Naive thymus-derived CD8-positive, alpha-beta T cell (primary cell): ENCODE measurements at places on chromosomes 5 and 9.

- H3K27me3 ChIP-seq: no peaks in the 10 kb centered on the region
- H3K36me3 ChIP-seq: no peaks in the 10 kb centered on the region
- H3K27ac ChIP-seq: no peak overlapping the region
- H3K4me3 ChIP-seq: no peak overlapping the region
Observed at GRCh38 chr5:159181651-159182050, 27.7 kb downstream of the RNF145 start.

- H3K27me3 ChIP-seq: no peaks in the 10 kb centered on the region
- H3K36me3 ChIP-seq: no peaks in the 10 kb centered on the region
- DNase-seq: no peak
- H3K27ac ChIP-seq: no peak overlapping the region
Observed at GRCh38 chr5:43000111-43000840, 39.8 kb downstream of the ANXA2R start.

GRCh38 chr5:113040672-113041260 is 64.2 kb downstream of the DCP2 start:
- no peaks in the 10 kb centered on the region for H3K27me3 ChIP-seq
- no peak for DNase-seq
- H3K27ac ChIP-seq: no peak overlapping the region
- H3K4me3 ChIP-seq: no peak overlapping the region
- H3K4me1 ChIP-seq: peaks cover 5% of the 10 kb centered on the region
- no peaks in the 10 kb centered on the region for H3K36me3 ChIP-seq

DNA sequence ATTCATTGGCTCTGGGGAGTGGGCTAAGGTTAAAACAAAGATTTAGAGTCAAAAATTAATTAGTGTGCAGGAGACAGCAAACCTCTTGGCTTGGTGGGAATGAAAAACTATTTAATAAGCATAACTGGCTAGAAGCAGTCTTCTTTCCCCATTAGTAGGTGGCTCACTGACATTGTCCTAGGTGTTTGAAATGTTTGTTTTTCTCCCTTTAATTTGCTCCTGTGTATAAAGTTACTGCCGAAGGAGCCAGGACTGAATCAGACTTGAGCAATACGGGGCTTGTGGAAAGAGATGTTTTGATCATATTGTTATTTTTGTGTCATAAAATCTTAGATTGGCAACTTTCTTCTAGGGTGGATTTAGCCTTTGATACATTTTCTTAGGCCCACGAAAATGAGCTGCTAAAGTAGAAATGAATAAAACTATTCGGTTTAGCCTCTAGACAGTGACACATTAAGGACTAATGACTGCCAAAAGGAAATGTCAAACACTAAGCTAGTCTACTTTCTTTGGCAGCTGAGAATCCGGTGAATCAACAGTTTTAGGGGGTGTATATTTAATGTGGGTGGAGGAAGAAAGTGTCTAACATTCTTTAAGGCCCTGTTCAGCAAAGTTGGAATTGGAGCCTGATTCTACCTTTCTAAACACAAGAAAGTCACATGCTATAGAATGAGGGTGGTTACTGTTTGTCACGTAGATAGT is 30.2 kb downstream of the LRRTM2 start:
- no peaks in the 10 kb centered on the region for H3K4me1 ChIP-seq
- no peak overlapping the region for H3K4me3 ChIP-seq
- DNase-seq: no peak
- H3K27me3 ChIP-seq: no peaks in the 10 kb centered on the region

- H3K36me3 ChIP-seq: no peaks in the 10 kb centered on the region
- no peak overlapping the region for H3K4me3 ChIP-seq
- H3K27me3 ChIP-seq: peaks cover 21% of the 10 kb centered on the region
Observed at GRCh38 chr5:50873595-50874277, 207.3 kb downstream of the PARP8 start.

- H3K4me3 ChIP-seq: no peak overlapping the region
- H3K27ac ChIP-seq: no peak overlapping the region
- H3K36me3 ChIP-seq: no peaks in the 10 kb centered on the region
Observed at GRCh38 chr9:116270546-116270945, 117.0 kb downstream of the PAPPA start.

DNA sequence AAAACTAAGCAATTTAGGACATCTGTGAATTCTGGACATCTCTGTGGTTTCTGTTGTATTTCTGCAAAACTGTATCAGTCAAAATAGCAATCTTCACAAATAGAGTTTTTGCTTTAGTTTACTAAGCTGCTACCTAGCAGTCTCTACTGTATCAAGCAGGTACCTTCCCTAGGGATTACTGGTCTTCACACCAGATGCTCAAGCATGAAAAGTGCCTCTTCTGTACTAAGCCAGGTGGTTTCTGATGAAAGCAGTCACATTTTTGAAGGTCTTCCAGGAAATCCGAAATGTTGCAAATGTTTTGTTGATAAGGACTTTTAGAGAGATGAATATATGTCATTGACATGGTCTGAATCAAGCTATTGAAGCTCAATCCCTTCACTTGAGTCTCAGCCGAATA is 540.0 kb downstream of the KCTD16 start:
- no peaks in the 10 kb centered on the region for H3K4me1 ChIP-seq
- H3K27ac ChIP-seq: no peak overlapping the region
- peaks cover 4% of the 10 kb centered on the region for H3K36me3 ChIP-seq

- no peaks in the 10 kb centered on the region for H3K27me3 ChIP-seq
- no peak for DNase-seq
- no peaks in the 10 kb centered on the region for H3K36me3 ChIP-seq
- no peaks in the 10 kb centered on the region for H3K4me1 ChIP-seq
- H3K4me3 ChIP-seq: no peak overlapping the region
Observed at GRCh38 chr5:170141636-170142035, 35.9 kb downstream of the FOXI1 start.

- DNase-seq: no peak
- peaks cover 3% of the 10 kb centered on the region for H3K27me3 ChIP-seq
- H3K4me1 ChIP-seq: no peaks in the 10 kb centered on the region
- H3K36me3 ChIP-seq: no peaks in the 10 kb centered on the region
- H3K4me3 ChIP-seq: no peak overlapping the region
Observed at GRCh38 chr5:74185599-74185998, 454.9 kb downstream of the ENC1 start.
